ENCODE measurements at places on chromosomes 12 and 14.
A peak's percentile ranks its signal among the peaks of the same experiment; 100 is the strongest.

DNA sequence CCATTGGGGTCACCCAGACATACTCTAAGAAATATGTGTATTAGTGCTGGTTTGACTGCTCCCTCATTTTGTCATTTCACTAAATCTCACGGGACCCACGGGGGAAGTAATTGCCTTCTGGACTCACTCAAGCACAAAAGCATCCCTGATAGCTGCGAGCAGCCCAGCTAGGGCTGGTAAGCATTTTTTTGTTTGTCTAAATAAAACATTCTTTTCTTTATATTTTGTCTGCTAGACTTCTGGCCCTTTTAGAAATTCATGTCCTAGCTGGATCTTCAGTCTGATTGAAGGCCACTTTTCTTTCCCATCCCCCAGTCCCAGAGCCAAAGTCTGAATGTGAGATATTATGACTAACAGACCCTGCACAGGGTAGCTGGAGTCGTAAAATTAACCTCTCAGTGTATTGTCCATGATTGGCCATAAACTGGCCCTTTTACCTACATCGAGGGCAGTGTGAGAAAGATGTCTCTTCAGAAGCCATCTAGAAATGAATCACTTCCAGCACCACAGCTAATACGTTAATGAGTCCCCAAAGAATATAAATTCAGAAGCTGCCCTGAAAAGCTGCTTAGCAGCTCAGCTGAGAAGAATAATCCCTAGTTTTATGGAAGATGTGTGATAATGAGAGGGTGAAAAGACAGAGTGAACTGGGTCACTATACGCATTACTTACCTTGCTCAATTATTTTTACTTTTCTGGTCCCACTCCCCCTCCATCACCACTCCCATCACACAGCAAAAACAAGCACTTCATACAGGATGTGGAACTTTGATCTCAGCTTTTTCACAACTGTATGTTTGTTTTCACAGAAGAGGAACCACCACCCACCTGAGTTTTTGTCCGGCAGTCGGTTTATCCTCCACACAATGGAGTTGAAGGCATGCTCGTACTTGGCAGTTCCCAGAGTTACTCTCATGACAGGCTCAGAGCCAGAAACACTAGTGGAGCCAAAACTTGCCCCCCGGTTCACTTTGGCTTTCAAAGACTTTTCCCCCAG is 55.6 kb upstream of the GTF2A1 start:
- DNase-seq = no peak

- DNase-seq = no peak
These were observed 101.4 kb downstream of the SLC38A1 start for GRCh38 chr12:46167412-46167811.

- DNase-seq = peak; percentile 6
These were observed 70.5 kb downstream of the TMX1 start for GRCh38 chr14:51310505-51310944.

DNA sequence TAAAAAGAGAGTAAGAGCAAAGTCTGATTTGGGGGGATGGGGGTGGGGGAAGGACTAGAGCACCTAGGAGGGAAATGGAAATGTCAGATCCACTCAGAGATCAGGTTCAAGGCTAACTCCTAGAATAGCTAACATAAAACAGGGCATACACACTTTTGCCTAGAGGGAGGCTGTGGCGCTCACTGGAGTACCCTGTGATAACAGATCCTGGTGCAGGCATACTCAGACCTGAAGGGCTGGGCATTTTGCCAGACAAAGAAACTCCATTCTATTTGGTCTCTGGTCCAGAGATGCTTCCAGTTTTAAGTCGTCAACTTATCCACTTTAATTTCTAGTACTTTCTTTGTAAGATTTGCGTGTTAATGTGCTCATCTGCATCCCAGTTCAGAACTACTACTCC is 5.8 kb downstream of the CTDSP2 start:
- DNase-seq = no peak

- no peak for DNase-seq
These were observed 328.9 kb upstream of the PRICKLE1 start for GRCh38 chr12:42918443-42918842.

DNA sequence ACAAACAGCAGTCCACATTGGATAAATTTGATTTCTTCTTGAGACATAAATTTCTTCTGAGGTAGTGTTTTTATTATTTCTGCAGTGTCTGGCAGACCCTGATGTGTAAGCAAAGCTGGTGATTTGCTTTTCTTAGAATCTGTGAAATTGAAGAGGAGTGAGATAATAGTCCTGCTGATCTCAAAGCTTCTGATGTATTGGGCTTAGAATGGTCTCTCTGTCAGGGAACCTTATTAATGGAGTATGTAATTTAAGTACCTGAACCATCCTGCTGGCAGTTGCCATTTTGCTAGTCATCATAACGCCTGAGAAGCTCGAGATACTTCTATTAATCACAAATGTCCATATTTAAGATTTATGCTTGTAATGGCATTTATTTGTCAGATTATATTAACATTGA is 464.5 kb upstream of the PRICKLE1 start:
- no peak for DNase-seq

DNA sequence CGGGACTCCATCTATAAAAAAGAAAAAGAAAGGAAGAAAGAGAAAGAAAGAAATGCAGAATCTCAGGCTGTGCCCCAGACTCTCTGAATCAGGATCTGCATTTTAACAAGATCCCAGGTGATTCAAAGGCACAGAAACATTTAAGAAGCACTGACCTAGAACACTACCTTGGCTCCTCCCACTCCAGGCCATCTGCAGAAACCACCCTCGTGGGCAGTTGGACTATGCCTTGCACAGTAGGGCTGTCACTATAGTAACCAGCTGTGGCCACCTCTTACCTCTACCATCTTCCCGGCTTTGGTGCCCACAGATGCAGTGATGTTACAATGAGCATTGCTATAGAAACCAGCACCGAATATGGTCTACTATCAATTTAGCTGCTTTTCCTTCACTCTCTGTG is 110.9 kb upstream of the PWP1 start:
- DNase-seq = no peak

- DNase-seq = no peak
These were observed 118.9 kb downstream of the SLC25A47 start for GRCh38 chr14:100442036-100442435.

DNA sequence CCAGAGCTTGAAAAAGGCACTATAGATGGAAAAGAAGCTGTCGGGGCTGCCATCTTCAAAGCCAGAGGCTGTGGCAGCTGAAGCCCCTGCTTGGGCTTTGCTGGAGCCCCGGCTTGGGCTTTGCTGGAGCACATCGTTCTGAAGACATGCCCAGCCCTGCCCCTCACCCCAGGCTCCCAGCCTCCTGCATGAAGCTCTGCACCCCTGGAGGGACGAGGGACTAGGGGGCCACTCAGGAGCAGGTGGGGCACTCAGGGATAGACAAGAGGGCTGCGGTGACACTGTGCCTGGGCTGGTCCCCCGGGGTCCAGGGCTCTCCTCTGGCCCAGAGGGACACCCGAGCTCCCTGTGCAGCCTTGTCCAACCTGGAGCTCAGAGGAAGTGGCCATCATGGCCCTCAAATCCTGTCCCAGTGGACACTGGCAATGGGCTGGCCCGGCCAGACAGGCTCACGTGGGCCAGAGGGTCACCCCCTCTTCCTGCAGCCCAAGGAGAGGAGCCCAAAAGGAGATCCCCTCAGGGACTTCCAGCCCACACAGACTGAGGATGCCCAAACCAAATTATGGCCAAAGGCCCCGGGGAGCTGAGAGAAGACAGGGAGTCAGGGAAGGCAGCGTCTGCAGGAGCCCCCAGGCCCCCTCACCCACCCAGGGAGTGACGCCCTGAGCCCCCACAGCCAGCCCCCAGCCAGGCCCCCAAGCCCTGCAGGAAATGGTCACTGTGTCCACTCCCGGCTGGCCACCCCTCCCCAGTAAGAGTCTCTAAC is 23.1 kb upstream of the C14orf180 start:
- DNase-seq = no peak

GRCh38 chr14:98551028-98551427 is 721.0 kb downstream of the BCL11B start:
- DNase-seq = no peak

GRCh38 chr14:29821242-29821641 is 106.4 kb downstream of the PRKD1 start:
- DNase-seq = no peak

DNA sequence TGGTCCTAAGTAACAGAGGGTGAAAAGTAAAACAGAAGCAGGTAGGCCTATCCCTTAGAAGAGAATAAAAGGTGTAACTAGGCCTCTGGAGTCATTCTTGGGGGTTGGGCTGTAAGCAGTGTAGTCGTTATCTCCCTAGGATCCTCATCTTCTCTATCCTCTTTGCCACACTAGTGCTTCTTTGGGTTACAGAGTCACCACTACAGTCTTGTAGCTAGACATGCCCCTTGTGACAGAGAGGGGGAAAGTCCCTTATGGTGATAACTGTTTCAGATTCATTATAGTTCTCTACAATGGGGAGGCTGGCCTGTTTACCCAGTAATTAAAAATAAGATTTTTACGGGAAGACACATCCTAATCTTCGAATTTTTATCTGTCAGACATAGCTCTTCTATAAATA is 16.4 kb upstream of the SRP54 start:
- no peak for DNase-seq

- DNase-seq = no peak
These were observed 62.5 kb downstream of the ETNK1 start for GRCh38 chr12:22687361-22688076.

- no peak for DNase-seq
These were observed 4.7 kb downstream of the KDM2B start for GRCh38 chr12:121575952-121576625.

- DNase-seq = peak; percentile 49
These were observed 863 bp downstream of the DENND5B start for GRCh38 chr12:31589904-31590641.

DNA sequence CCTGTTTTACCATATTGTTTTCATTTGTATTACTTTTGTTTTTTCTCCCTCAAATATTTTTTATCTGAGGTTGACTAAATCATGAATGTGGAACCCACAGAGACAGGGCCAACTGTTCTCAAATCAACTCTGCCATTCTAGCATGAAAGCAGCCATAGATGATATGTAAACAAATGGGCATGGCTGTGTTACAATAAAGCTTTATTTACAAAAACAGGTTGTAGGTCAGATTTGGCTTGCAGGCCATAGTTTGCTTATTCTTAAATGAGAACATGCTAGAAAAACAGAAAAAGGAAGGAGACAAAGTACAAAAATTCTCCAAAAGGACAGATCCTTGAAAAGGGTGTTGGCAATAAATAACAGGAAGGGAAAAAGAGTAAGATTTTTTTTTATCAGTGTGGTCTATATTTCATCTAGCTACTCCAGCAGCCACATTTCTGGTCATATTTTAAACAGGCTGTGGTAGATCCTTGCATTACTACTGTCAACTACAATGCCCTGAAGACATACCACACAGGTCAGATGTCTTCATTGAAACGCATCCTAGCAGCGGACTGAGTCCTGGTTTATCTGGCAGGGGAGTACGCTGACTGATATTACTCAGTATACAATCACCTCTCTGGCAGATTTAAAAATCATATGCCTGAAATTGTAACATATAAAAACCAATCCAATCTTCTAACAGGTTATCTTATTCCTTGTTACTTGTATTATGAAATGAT is 42.9 kb downstream of the SPPL3 start:
- no peak for DNase-seq

DNA sequence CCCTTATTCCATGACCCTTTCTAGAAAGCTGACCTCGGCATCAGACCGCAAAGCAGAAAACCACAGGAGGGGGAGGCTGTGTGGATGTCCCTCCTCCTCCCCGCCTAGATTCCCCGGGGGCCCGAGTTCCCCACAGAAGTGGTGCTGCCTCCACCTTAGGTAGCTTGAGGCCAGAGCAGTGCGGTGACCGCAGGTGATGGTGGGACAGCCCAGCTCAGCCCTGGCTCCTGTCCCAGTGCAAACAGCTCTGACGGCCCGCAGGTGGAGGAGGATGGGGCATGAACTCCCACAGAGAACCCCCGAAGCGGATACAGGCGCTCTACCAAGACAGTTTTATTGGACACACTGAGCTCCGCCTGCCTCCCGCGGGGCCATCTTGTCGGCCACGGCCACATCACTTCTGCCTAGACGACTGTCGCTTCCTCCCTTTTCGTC is 19.5 kb downstream of the ARL6IP4 start:
- DNase-seq = no peak

GRCh38 chr14:71539650-71540285 is 392.5 kb upstream of the RGS6 start:
- no peak for DNase-seq

DNA sequence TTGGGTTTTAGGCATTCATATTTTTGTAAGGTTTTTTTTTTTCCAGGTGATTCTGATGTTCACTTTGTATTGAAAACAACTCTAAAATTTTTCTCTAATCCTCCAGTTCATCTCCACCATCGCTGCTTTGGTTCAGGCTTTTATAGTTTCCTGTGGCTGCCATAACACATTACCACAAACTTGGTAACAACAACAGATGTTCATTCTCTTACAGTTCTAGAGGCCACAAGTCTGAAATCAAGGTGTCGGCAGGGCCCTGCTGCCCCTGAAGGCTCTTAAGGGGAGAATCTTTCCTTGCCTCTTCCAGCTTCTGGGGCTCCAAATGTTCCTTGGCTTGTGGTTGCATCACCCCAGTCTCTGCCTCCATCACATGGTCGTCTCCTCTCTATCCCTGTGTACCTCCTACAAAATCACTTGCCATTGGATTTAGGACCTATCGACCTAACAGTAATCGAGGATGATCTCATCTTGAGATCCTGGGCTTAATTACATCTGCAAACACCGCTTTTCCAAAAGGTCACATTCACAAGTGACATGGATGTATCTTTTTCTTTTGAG is 55.2 kb downstream of the PELI2 start:
- no peak for DNase-seq

DNA sequence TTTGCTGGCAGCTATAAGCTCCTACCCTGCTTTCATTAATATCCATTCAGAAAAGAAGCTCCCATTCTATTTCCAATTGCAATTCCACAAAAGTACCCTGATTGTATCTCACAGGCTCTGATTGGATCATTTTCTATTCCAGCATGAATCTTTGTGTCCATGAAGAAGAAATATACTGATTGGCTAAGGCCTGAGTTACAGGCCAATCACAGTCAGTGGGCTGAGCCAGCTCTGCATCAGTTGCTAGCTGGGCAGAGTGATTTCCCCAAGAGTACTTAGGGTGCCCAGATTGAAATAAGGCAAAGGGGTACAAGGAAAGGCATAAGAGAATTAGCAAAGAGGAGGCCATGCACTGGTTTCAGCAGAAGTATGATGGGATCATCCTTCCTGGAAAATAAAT is 14.4 kb downstream of the ART4 start:
- DNase-seq = no peak

- DNase-seq = no peak
These were observed 161.5 kb upstream of the FRMD6 start for GRCh38 chr14:51490205-51490604.

- no peak for DNase-seq
These were observed 5.6 kb upstream of the SYNJ2BP start for GRCh38 chr14:70422538-70422937.

- no peak for DNase-seq
These were observed 445 bp downstream of the CERS5 start for GRCh38 chr12:50166799-50167048.

DNA sequence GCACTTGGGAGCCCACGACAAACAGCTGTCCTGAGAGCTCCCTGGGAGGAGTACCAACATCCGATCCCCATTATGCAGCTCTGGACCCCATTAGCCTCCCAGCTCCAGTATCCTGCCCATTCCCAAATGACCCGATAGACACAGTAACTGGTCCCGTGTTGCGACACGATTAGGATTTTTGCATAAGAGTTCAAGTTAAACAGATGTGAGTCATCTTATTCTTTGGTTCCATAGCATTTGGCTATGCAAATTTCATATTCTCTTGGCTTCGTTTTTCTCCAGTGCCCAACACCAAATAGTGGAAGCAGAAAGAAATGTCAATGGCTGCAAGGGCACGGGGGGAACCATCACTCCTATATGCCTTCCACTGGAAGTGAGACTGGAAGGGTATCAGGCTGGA is 43.0 kb upstream of the LRRC10 start:
- DNase-seq = no peak

GRCh38 chr12:123237646-123238329 is 4.6 kb downstream of the MTRFR start:
- DNase-seq = no peak
